ENCODE measurements at places on chromosomes 3 and 15.

DNA sequence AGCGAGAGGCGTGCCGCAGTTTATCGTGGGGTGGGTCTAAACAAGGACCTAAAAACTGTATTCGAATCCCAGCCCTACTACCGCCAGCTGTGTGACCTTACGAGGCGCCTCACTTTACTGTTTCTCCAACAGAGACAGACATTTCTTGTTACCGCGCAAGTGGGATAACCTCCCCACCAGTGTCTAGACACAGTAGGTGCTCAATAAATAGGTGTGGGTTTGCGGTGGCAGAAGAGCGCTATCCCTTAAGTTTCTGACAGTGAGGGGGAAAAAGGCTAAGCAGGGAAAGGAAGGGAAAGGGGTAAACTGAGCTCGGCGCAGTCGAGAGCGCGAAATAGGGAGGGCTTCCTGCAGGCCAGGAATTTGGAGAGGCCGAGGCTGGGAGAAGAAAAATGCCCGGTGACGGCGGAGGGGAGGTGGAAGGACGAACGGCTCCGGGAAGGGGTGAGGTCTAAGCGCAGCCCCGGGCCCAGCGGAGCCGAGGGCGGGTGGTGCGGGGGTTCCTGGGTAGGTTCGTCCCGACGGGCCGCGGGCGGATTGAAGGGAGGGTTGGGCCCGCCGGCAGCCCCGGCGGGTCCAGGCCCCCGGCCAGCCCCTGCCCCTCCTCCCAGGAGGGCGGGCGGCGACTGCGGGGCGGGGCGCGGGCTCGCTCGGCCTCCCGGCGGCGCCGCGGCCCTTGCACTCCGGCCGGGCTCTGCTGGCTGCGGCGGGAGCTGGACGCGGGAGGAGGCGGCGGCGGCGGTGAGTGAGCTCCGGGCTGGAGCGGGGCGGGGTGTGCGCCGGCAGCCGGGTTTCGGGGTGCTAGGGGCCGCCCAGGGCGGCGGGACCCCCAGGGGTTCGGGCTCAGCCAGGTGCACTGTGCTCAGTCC, at the start of gene CGNL1:
Gene CGNL1 (plus strand): TSS at position 679 of the 869 bp plus-strand sequence. CDS start 61,495 bp downstream, outside the sequence.
- DNase-seq = no peak

DNA sequence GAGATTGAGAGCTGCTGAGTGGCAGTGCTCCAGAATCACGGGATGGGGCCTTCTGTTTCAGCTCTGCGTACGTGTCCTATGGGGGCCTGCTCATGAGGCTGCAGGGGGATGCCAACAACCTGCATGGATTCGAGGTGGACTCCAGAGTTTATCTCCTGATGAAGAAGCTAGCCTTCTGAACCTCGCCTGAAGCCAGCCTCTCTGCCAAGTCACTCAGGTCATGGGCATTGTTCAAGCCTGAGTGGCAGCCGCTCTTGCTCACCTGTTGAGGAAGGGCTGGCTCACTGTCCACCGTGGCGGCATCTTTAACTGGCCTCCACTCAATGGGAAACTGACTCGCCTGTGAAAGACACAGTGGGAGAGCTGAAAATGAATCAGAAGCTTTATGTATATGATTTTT, 6.6 kb downstream of the POLR2H start:
- DNase-seq = no peak

DNA sequence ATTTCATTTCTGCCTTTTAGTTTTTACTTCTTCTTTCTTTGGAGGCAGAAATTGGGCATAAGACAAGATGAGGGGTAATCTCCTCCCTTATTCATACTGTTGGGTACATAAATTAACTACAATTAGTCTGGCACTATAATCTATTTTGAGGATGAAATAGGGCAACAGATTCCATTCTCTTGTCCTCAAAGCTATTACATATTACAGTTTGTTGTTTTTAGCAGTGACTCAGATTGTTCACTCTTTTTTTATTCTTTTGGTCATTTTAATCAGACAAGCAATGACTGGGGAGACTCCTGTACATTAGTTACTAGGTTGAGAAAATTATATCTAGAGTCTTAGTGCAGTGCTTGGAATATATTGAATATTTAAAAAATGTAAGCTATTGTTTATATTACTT, 556.0 kb downstream of the OTOL1 start:
- no peak for DNase-seq

GRCh38 chr15:40906091-40906990, 12.1 kb downstream of the VPS18 start:
- peak; percentile 78 for DNase-seq

DNA sequence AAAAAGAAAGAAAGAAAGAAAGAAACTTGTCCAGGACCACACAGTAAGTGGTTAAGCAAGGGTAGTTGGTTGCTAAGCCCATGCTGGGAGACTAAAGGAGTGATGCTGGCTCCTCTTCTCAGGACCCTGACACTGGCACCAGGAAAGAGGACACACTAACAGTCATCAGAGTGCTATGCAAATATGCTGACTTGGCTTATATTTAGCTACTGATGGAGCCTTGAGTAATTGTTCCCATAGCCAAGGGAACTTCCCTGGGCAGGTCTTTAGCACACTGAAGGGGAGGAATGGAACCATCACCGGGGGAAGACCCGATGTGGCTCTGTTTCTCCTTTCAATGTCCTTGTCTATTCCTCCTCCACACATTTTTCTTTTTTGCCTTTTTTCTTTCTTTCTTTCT, 6.2 kb downstream of the TMEM40 start:
- DNase-seq = no peak

DNA sequence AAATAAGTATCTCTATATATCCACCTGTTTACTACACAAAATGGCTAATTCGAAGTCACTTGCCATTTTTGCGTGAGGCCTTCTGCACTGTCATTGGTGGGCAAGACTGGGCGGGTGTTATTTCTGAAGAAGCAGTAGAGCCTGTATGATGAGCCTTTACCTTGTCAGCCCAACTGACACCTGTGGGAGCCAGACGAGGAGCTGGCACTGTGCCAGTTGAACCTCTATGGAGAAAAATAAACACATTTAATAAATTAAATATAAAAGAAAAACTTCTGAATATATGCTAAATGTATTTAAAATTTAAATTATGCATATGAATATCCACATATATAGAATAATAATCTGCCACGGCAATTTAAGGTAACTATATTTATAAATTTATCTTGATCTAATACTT, 109.9 kb downstream of the SCAPER start:
- no peak for DNase-seq

- DNase-seq = no peak
Measured at GRCh38 chr3:136949146-136949545, 8.6 kb upstream of the IL20RB start.
